ENCODE measurements at places on chromosomes 3 and 15. TPM values are rescaled to one million over a fixed set of nuclear protein-coding genes. Genes with fewer than 3 reads are reported as not detected.

The SLC49A4 gene
- total RNA-seq: 9.5 TPM

The CFAP100 gene
- total RNA-seq: not detected

The ZDHHC23 gene
- total RNA-seq: 2.9 TPM

The PTPRG gene
- 34.3 TPM for total RNA-seq

DNA sequence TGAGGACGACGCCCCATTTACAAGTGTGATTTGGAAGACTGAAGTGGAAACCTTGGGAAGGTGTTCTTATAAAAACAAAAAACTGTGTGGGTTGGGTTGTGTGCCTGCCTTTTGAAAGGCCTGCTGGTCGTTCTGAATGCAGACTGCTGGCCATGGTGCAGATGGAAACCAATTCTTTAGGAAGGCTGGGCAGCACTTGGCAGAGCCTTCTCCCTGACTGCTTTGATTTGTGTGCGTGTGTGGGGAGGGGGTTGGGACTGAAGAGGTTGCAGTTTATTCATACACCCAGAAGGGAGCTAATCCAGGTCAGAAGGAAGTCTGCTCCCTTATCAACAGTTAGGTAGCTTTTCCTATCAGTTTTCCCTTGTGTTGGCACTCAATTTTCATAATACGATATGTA, 288.7 kb downstream of the SOX2 start:
- no peak for DNase-seq

DNA sequence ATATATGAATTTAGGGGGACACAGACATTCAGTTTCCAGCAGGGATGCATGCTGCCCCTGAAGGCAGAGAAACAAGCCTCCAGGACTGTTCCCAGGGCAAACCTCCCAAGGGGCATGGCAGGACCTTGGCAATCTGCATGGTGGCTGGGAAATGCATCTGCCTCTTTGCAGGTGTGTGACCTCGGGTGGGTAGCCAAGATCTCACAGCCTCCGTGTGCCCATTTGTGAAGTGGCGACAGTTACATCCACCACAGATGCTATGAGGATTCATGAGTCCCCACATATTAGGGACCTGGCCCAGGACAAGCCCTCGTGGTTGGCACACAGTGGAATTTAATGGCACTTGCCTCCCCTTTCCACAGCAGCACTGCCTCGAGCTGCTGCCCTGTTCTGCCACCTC, 29.9 kb downstream of the SLC28A1 start:
- no peak for DNase-seq

DNA sequence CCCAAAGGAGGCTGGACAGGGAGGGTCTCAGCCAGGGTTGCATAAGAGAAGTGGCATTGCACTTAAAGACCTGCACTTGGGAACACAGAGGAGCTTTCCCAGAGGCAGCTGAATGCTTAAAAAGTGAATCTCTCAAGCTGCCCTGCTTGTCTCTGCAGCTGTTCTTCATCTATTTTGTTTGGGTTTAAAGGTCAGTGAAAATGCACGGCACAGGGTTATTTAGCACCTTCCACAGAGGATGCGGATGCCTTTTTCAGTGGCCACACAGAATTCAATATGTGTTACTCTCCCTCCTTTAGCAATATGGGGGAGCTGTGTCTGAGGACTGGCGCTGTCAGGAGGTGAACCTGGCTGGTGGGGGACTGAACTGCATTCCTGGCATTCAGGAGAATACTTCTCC, 22.7 kb upstream of the CTNNB1 start:
- DNase-seq: no peak

DNA sequence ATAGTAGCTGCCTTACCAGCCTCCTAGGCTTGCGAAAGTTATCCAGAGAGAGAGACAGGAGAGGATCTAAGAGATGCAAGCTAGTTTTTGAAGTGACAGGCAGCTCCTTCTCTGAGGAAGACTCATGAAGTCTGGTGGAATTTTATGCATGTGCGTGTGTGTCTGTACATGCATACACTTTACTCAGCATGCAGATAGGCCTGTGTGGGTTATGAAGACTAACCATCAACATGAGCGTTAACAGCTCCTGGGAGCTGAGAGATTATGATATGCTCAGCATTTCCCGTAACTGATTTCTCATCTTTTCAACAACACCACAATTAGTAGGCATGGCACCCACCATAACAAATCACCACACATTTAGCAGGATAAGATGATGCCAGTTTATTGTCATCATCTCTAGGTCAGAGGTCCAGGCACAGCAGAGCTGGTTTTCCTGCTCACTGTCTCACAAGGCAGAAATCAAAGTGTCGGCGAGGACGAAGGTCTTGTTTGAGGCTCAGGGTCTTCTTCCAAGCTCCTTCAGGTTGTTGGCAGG, 239.5 kb downstream of the CACNA2D3 start:
- DNase-seq: no peak

GRCh38 chr3:44048196-44048924, 193.3 kb upstream of the TOPAZ1 start:
- no peak for DNase-seq

GRCh38 chr3:115494826-115495225, 128.5 kb upstream of the GAP43 start:
- no peak for DNase-seq

DNA sequence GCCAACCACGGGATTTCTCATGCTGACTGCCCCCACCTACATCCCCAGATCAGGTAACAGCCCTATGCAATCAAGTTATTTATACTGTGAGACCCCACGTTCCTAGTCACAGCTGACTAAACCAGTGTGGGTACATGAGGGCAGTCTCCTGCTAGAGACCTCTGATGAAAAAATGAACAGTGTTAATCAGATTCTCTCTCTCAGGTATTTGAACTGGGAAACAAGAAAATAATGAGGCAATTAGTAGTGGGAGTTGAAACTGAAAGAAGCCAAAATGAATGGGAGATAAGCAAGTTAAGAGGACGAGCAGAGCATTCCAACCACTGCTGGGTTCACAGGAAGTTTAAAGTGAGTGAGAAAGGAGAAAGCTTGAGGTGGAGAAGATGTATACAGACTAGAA, 98.5 kb upstream of the MYO5C start:
- no peak for DNase-seq

GRCh38 chr3:160448845-160449635, 546 bp downstream of the TRIM59 start:
- no peak for DNase-seq

GRCh38 chr15:74326746-74327145, 40.7 kb downstream of the CYP11A1 start:
- no peak for DNase-seq
